ENCODE measurements at places on chromosomes 5 and 9. TPM values are rescaled to one million over a fixed set of nuclear protein-coding genes. Genes with fewer than 3 reads are reported as not detected.

STXBP1 gene
- total RNA-seq, result 44.9 TPM

GRCh38 chr9:29648601-29649000 is 2075.3 kb upstream of the C9orf72 start:
- DNase-seq, result no peak

DNA sequence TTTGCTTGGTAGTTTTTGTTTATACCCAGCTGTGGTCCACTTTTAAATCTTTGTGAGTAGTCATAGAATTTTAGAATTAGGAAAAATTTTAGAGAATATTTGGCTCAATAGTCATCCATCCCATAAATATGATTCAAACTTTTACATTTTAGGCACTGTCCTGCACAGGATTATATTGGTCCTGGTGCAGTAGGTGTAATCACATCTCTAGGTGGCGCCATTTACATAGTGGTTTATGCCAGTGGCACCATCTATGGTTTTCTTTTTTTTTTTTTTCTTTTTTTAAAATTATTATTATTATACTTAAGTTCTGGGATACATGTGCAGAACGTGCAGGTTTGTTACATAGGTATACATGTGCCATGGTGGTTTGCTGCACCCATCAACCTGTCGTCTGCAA is 260.7 kb upstream of the KCNN2 start:
- no peak for DNase-seq

TBC1D13 gene
- 17.1 TPM for total RNA-seq

TOR1A gene
- total RNA-seq, result 31.9 TPM

GRCh38 chr5:8005416-8005815 is 136.5 kb downstream of the MTRR start:
- no peak for DNase-seq
